ENCODE measurements at places on chromosomes 3 and 15. TPM values are rescaled to one million over a fixed set of nuclear protein-coding genes. Genes with fewer than 3 reads are reported as not detected.

Gene EXD1
- total RNA-seq, result not detected

- no peak overlapping the region for H3K4me3 ChIP-seq
- H3K4me1 ChIP-seq, result no peaks in the 10 kb centered on the region
- no peaks in the 10 kb centered on the region for H3K36me3 ChIP-seq
- H3K27me3 ChIP-seq, result no peaks in the 10 kb centered on the region
- no peak for DNase-seq
- no peak overlapping the region for H3K27ac ChIP-seq
These were observed 29.6 kb upstream of the FNDC3B start for GRCh38 chr3:172009803-172010202.

Gene SLC22A13
- not detected for total RNA-seq

- no peak overlapping the region for H3K27ac ChIP-seq
- no peaks in the 10 kb centered on the region for H3K27me3 ChIP-seq
- no peak overlapping the region for H3K4me3 ChIP-seq
- H3K36me3 ChIP-seq, result no peaks in the 10 kb centered on the region
These were observed 11.4 kb downstream of the MYO5C start for GRCh38 chr15:52284164-52284563.

DNA sequence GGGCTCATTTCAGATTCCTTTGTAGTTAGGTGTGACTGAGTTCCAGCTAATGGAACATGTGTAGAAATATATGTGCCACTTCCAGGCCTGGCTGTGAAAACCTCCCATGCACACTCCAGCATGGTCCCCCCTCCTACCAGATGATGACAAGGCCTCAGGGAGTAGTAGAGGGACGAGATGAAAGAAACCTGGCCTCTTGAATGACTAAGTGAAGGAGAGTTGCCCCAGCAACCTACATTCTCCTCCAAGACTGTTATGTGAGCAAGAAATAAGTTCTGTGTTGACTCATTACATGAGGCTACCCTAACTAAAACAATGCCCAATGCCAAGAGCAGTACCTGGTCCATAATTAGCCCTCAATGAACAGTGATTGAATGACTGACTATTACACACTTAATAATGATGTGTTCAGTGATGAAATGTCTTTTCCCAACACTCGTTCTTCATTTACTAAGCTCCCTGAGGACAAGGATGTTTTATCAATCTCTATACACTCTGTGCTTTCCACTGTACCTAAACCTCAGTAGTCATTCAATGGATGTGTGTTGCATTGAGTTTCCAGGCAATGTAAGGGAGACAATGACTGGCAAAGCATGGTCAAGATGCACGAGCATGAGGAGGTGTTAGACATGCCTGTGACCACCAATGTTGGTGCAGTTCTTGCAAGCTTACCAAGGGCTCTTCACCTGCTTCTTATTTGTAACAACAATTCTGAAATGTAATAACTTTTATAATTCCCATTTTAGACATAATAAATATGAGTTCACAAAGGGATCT, 62.0 kb upstream of the BCL6 start:
- no peak overlapping the region for H3K4me3 ChIP-seq
- peaks cover 67% of the 10 kb centered on the region for H3K4me1 ChIP-seq
- peak overlapping the region; percentile 93 for H3K27ac ChIP-seq
- no peaks in the 10 kb centered on the region for H3K27me3 ChIP-seq

- no peak overlapping the region for H3K27ac ChIP-seq
- no peak for DNase-seq
These were observed 64.5 kb downstream of the RYR3 start for GRCh38 chr15:33375236-33375635.

DNA sequence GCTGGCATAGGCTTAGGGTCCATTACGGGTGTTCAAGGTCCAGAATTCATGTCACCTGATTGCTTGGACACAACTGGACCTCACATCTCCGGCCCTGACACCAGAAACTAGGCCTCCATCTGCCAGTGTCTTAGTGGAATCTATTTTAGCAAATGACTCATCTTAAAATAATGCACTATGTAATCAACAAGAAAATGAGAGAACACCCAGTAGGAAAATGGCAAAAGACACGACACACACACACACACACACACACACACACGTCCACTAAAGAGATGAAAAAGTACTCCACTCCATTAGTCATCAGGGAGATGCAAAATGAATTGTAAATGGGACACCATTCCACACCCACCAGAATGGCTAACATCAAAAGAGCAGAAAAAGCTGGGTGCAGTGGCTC, 11.2 kb downstream of the APBA2 start:
- no peak for DNase-seq
- no peaks in the 10 kb centered on the region for H3K4me1 ChIP-seq
- no peak overlapping the region for H3K4me3 ChIP-seq
- H3K27ac ChIP-seq, result no peak overlapping the region
- H3K36me3 ChIP-seq, result no peaks in the 10 kb centered on the region

DNA sequence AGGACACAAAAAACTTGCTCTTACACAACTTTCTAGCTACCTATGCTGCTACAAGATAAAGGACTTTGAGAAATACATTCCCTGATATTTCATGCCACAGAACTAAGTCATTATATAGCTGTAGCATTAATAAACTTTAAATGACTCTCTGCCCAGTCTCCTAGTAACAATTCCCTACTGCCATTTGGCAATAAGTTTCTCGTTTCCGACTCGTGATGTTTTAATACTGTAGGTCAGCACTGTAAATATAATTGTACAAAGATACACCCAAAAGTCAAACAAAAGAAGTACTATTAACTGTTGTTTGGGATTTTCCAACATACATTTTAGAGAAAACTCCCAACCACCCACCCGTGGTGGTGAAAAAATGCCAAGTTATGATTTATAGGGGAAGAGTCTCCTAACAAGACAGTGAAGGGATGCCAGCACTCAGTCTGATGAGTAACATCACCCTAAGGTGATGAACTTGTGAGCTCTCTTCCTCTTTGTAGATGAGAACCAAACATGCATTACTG, 132.2 kb downstream of the DUT start:
- no peak overlapping the region for H3K27ac ChIP-seq
- no peak overlapping the region for H3K4me3 ChIP-seq
- no peak for DNase-seq
- no peaks in the 10 kb centered on the region for H3K27me3 ChIP-seq
- H3K4me1 ChIP-seq, result no peaks in the 10 kb centered on the region
- H3K36me3 ChIP-seq, result peaks cover 53% of the 10 kb centered on the region

Gene TGM5
- total RNA-seq, result 61.6 TPM

GRCh38 chr15:45184562-45185041, 3.2 kb downstream of the SHF start:
- no peaks in the 10 kb centered on the region for H3K36me3 ChIP-seq
- no peak overlapping the region for H3K4me3 ChIP-seq
- no peaks in the 10 kb centered on the region for H3K27me3 ChIP-seq
- H3K4me1 ChIP-seq, result peaks cover 52% of the 10 kb centered on the region
- DNase-seq, result no peak

Gene SLC15A2
- 2.3 TPM for total RNA-seq

DNA sequence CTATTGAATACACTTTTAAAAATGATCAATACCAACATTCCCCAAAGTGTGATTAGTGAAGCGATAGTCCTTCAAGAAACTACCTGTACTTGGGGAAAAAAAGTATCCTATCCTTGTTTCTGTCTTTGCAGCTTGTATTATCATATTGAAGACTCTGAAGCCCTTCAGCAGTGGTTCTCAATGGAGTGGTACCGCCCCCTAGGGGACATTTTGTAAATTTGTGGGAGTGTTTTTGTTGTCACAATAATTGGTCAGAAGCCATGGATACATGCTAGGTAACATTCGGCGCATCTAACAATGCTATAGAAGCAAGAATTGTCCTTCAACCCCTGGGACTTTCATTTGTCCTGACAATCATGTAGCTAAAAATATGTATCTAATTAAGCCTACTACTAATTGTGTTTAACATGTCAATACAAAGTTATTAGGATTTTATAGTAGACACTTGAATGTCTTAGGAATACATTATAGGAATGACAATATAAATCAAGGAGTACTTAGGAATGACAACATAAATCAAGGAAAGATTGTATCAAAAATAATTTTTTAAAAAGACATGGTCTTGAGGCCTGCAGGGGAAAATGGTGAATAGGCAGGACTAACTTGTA, 53.7 kb downstream of the NMD3 start:
- peaks cover 6% of the 10 kb centered on the region for H3K4me1 ChIP-seq
- no peaks in the 10 kb centered on the region for H3K36me3 ChIP-seq

DNA sequence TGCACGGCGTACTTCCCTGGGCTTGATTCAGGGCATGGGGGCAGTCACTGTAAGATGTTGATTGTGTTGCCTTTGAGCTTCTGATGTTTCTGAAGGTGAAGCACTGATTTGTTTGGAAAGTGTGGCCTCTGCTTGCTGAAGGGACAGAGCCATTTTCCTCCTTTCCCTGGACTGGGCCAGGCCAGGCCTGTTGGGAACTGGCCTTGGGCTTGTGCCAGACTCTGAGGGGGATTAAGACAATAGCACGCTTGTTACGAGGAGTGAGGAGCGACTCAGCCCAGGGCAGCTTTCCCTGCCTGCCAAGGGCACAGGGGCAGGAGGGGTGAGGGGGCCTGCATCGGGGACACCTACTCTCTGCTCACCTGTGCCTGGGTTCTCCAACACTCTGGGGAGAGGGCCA, 42.9 kb downstream of the LINGO1 start:
- DNase-seq, result no peak
- no peak overlapping the region for H3K27ac ChIP-seq
- no peaks in the 10 kb centered on the region for H3K36me3 ChIP-seq
- H3K27me3 ChIP-seq, result no peaks in the 10 kb centered on the region

GRCh38 chr3:3664935-3665334, 134.3 kb upstream of the LRRN1 start:
- no peak for DNase-seq
- H3K27ac ChIP-seq, result no peak overlapping the region
- H3K4me3 ChIP-seq, result no peak overlapping the region
- H3K4me1 ChIP-seq, result no peaks in the 10 kb centered on the region

Gene ZMYND10
- total RNA-seq, result 4.7 TPM

Gene PLD1
- total RNA-seq, result 55.3 TPM

DNA sequence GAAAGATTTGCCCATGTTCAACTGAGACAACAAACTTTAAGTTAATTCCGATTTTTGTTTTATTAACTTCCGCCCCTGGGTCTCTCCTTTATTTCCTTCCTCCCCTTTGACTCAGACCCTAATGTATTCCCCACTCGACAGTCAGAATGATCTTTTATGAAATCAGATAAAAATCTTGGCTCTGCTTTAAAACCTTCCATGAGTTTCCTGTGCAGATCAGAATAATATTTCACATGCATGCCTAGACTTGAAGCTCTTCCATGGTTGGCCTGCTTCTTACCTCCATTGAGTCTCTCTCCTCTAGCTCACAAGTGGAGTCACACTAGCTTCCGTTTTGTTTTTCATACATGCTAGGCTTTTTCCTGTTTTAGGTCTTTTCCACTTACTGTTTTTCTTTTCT, 116.8 kb upstream of the SPATA16 start:
- DNase-seq, result no peak
- no peak overlapping the region for H3K27ac ChIP-seq
- no peaks in the 10 kb centered on the region for H3K4me1 ChIP-seq
- no peaks in the 10 kb centered on the region for H3K27me3 ChIP-seq

DNA sequence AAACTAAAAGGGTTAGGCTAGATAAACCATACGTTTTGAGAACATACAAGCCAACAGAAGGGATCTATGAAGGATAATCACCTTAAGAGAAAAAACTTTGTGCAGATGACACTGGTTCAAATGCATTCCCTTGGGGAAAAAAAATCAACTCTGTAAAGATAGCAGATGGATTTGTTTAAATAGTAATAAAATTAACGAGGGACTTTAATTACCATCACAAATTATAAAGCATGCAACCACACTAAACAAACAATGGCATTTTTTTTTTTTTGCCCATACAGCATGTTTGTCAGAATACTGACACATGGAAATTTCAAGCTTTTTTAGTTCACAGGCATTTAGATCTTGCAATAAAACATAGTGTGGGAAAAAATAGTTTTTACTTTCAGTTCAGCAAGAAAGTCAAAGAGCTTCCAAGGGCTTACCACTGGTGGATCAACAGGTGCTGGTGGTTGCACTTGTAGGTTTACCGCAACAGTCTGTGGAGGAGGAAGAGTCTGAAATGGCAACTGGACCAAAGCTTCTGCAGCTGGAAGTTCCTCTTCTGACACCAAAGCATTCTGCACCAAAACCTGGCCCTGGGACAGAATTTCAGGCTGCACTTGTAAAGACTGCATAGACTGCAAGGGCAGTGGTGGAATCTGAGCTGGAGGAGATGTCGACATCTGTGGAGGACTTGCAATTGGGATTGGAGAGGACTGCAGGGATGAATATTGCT, 53.1 kb downstream of the PHC3 start:
- no peaks in the 10 kb centered on the region for H3K4me1 ChIP-seq
- peaks cover 43% of the 10 kb centered on the region for H3K36me3 ChIP-seq
- H3K4me3 ChIP-seq, result no peak overlapping the region

GRCh38 chr3:156448300-156448699, 106.6 kb downstream of the SSR3 start:
- no peaks in the 10 kb centered on the region for H3K36me3 ChIP-seq
- no peak overlapping the region for H3K27ac ChIP-seq
- H3K4me3 ChIP-seq, result no peak overlapping the region
- H3K27me3 ChIP-seq, result no peaks in the 10 kb centered on the region
- DNase-seq, result no peak

- H3K36me3 ChIP-seq, result no peaks in the 10 kb centered on the region
- no peak for DNase-seq
- H3K4me1 ChIP-seq, result no peaks in the 10 kb centered on the region
- H3K27me3 ChIP-seq, result no peaks in the 10 kb centered on the region
- H3K4me3 ChIP-seq, result no peak overlapping the region
These were observed 236.9 kb upstream of the TRIM42 start for GRCh38 chr3:140441006-140441405.

Gene BCHE
- total RNA-seq, result 4.6 TPM

- H3K27ac ChIP-seq, result peak overlapping the region; percentile 86
- no peaks in the 10 kb centered on the region for H3K36me3 ChIP-seq
- H3K4me3 ChIP-seq, result peak overlapping the region; percentile 70
- H3K27me3 ChIP-seq, result no peaks in the 10 kb centered on the region
These were observed 2.6 kb downstream of the CLDN1 start for GRCh38 chr3:190319660-190320059.

DNA sequence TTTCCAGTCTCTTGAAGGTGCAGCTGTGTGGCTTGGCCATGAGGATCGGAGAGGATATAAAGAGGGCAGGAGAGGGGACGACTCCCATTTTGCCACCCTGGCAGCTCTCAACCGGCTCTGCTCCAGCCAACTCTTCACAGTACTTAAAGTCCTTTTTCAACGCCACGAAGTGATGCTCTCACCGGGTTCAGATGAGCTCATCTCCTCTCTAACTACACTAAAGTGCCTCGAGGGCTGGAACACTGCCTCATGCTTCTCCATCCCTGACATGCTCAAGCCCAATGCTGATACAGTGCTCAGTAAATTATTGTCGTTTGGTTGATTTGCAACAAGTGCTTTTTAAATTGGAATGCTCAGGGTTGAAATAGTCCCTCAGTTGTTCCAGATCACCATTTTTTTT, 97.8 kb downstream of the GTPBP8 start:
- no peak for DNase-seq
- H3K27me3 ChIP-seq, result no peaks in the 10 kb centered on the region
- no peak overlapping the region for H3K4me3 ChIP-seq
- H3K27ac ChIP-seq, result no peak overlapping the region
- peaks cover 6% of the 10 kb centered on the region for H3K4me1 ChIP-seq
- no peaks in the 10 kb centered on the region for H3K36me3 ChIP-seq

GRCh38 chr3:4906107-4906621, 73.1 kb upstream of the BHLHE40 start:
- H3K36me3 ChIP-seq, result no peaks in the 10 kb centered on the region
- H3K4me1 ChIP-seq, result peaks cover 28% of the 10 kb centered on the region
- no peak overlapping the region for H3K4me3 ChIP-seq
- peak overlapping the region; percentile 40 for H3K27ac ChIP-seq
- DNase-seq, result no peak
- H3K27me3 ChIP-seq, result no peaks in the 10 kb centered on the region

Gene PLA2G4E
- total RNA-seq, result 129 TPM

- DNase-seq, result no peak
- no peak overlapping the region for H3K4me3 ChIP-seq
- H3K36me3 ChIP-seq, result no peaks in the 10 kb centered on the region
- H3K27me3 ChIP-seq, result no peaks in the 10 kb centered on the region
- H3K27ac ChIP-seq, result no peak overlapping the region
These were observed 1.8 kb upstream of the LAMB2 start for GRCh38 chr3:49134471-49135265.

Gene DTX3L
- total RNA-seq, result 12.9 TPM

Measured in suprapubic skin (tissue), 4 donors.